ENCODE measurements at places on chromosomes 2 and 18.

DNA sequence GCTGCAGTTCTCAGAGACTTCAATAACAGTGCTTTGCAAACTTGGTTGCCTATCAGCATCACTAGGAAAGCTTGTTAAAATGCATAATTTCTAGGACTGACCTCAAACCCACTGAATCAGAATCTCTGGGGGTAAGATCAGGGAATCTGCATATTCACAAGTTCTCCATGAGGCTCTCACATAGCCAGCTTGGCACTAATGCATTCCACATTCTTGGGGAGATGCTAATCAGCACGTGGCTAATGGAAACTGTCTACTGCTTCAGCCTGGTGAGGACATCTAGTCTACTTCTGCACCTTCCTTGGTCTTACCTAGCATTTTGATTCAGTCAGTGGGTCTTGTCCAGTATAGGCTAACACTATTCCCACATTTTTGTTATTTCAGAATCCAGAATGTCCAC, 56.3 kb downstream of the RBKS start:
- DNase-seq, result no peak

- DNase-seq, result no peak
Measured at GRCh38 chr2:190628591-190629319, 20.1 kb upstream of the NAB1 start.

DNA sequence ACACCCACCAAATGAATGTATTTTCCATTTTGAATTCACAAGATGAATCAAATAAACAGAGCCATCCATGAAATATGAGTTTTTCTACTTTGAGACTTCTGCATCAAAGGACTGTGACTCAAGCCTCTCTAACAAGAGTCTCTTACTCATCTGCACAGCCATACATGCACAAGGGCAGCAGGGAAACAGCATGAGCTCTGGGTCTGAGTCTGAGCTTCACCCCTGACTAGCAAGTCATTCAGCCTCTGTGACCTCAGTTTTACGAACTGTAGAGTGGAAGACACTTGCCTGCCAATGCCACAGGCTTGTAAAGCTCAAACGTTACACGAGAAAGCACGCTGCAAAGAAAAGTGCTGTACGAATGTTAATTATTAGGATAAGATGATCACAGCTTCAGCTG, 42.9 kb downstream of the MREG start:
- no peak for DNase-seq

GRCh38 chr2:176285321-176285720, 16.1 kb downstream of the MTX2 start:
- no peak for DNase-seq

DNA sequence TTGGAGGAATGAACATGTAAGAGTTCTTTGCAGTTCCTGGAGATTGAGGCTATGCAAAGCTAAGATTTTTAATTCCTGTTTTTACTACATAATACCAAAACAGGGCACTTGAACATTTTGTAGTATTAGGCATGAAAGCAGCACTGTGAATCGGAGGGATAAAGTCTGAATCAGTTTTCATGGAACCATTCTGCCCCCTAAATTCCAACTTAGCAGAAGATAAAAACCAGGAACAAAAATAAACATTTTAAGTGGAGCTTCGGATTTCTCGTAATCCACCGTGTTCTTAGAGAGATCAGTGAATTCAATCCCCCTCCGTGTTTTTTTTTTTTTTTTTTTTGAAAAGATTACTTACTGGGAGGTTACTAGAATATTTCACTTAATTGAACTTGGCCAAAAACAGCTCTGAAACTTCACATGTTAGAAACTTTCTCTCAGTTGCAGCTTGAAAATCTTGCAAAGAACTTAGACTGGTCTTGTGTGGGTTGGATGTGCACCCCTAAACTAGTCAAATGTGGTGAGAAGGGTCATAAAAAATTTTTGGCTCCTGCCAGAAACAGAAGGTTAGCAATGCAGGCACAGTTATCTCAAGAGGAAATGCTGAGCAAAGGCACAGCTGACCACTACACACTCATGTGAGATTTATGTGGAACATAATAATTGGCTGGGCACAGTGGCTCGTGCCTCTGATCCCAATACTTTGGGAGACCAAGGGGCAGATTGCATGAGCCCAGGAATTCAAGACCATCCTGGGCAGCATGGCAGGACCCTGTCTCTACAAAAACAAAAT, 145.4 kb upstream of the RNF152 start:
- no peak for DNase-seq

Data from keratinocyte (primary cell).